ENCODE measurements at places on chromosomes 7 and 10. TPM values are rescaled to one million over a fixed set of nuclear protein-coding genes. Genes with fewer than 3 reads are reported as not detected.
A peak's percentile ranks its signal among the peaks of the same experiment; 100 is the strongest.

The RTKN2 gene
- 6.0 TPM for total RNA-seq

The EPHA1 gene
- total RNA-seq, result 23.2 TPM

The HOXA1 gene
- 13.7 TPM for total RNA-seq

The VSTM4 gene
- total RNA-seq, result 4.1 TPM

The C10orf67 gene
- total RNA-seq, result 0.11 TPM

The PODXL gene
- total RNA-seq, result 216 TPM

The TLX1 gene
- total RNA-seq, result not detected

The TMEM26 gene
- 3.9 TPM for total RNA-seq

The LIPJ gene
- 0.47 TPM for total RNA-seq

The VWDE gene
- 24.7 TPM for total RNA-seq

GRCh38 chr10:125626671-125627070 is 56.3 kb downstream of the TEX36 start:
- peaks cover 9% of the 10 kb centered on the region for H3K4me1 ChIP-seq
- no peak for DNase-seq
- no peaks in the 10 kb centered on the region for H3K36me3 ChIP-seq
- H3K27me3 ChIP-seq, result peaks cover 23% of the 10 kb centered on the region

- H3K27me3 ChIP-seq, result peaks cover 38% of the 10 kb centered on the region
- no peaks in the 10 kb centered on the region for H3K36me3 ChIP-seq
- H3K4me1 ChIP-seq, result no peaks in the 10 kb centered on the region
- H3K27ac ChIP-seq, result no peak overlapping the region
- peak; percentile 50 for DNase-seq
Measured at GRCh38 chr10:84256510-84257342, 11.9 kb downstream of the RGR start.

GRCh38 chr7:139047970-139048369 is 12.1 kb upstream of the ZC3HAV1L start:
- no peaks in the 10 kb centered on the region for H3K27me3 ChIP-seq
- no peak for DNase-seq
- peaks cover 29% of the 10 kb centered on the region for H3K36me3 ChIP-seq
- no peak overlapping the region for H3K27ac ChIP-seq

DNA sequence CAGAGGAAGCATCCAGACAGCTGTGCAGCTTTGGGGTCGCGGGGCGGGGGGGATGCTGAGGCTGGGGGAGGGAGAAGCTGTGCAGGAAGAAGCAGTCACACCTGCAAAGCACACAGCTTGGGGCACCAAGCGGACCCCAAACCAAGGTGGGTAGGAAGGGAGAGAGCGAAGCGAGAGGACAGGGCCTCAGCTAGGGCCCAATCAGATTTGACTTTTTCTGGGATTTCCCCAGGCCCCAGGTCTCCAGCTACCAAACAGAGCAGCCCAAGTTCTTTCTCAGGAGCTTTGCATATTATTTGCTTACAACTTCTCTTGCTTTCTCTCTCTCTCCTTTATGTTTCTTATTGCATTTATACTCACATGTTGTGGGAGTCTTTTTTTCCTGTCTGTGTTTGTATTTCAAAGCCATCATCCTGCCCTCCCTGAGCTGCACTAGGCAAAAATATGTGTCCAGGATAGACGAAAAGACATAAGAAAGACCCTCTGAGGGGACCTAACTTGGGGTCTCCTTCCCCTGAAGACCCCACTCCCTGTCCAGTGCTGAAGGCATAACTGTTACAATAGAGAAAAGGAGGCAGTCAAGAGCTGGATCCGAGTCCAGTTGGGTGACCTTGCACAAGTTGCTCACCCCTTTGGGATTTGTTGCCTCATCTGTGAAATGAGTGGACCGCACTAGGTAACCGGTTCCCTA is 50.6 kb upstream of the SMNDC1 start:
- peaks cover 39% of the 10 kb centered on the region for H3K4me1 ChIP-seq
- H3K27me3 ChIP-seq, result peaks cover 8% of the 10 kb centered on the region
- no peak overlapping the region for H3K4me3 ChIP-seq
- H3K36me3 ChIP-seq, result no peaks in the 10 kb centered on the region
- H3K27ac ChIP-seq, result no peak overlapping the region
- DNase-seq, result no peak

DNA sequence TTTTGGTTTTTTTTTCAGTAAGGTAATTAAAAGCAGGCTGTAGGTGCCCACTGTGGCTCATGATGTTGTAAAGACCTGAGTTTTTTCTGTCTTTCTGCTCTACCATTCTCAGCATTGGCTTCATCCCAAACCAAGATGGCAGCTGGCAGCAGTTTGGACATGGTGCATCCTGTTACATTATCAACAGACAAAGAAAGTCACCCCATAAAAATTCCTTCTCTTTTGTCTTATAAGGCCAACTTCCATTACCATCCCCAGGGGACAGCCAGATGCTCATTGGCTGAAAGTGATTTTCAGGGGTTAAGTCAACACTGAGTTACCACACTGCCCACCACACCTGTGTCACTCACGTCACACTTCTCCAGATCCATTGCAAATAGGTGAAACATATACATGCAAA is 558.4 kb downstream of the SDK1 start:
- no peaks in the 10 kb centered on the region for H3K27me3 ChIP-seq
- DNase-seq, result no peak
- H3K27ac ChIP-seq, result no peak overlapping the region

- DNase-seq, result no peak
- H3K27me3 ChIP-seq, result peaks cover 3% of the 10 kb centered on the region
- no peak overlapping the region for H3K27ac ChIP-seq
- no peaks in the 10 kb centered on the region for H3K4me1 ChIP-seq
- no peak overlapping the region for H3K4me3 ChIP-seq
Measured at GRCh38 chr7:141097430-141097829, 23.6 kb downstream of the TMEM178B start.

GRCh38 chr10:52409928-52410327 is 95.8 kb downstream of the DKK1 start:
- DNase-seq, result no peak
- H3K36me3 ChIP-seq, result no peaks in the 10 kb centered on the region
- H3K27me3 ChIP-seq, result no peaks in the 10 kb centered on the region
- no peak overlapping the region for H3K27ac ChIP-seq

GRCh38 chr10:18689498-18689897 is 30.3 kb downstream of the ARL5B start:
- H3K4me1 ChIP-seq, result peaks cover 7% of the 10 kb centered on the region
- DNase-seq, result no peak
- no peaks in the 10 kb centered on the region for H3K27me3 ChIP-seq
- no peak overlapping the region for H3K27ac ChIP-seq
- H3K4me3 ChIP-seq, result no peak overlapping the region

GRCh38 chr7:154789404-154789803 is 213.5 kb downstream of the PAXIP1 start:
- DNase-seq, result no peak
- H3K27me3 ChIP-seq, result peaks cover 52% of the 10 kb centered on the region

GRCh38 chr10:47181052-47181849 is 118.7 kb upstream of the GDF10 start:
- H3K4me3 ChIP-seq, result no peak overlapping the region
- no peaks in the 10 kb centered on the region for H3K4me1 ChIP-seq
- DNase-seq, result no peak
- H3K27me3 ChIP-seq, result no peaks in the 10 kb centered on the region

GRCh38 chr10:34922138-34922537 is 107.0 kb upstream of the PARD3 start:
- no peak overlapping the region for H3K27ac ChIP-seq
- no peak overlapping the region for H3K4me3 ChIP-seq
- H3K36me3 ChIP-seq, result peaks cover 2% of the 10 kb centered on the region
- no peaks in the 10 kb centered on the region for H3K4me1 ChIP-seq

Measured in mesothelial cell of epicardium (in vitro differentiated cells).